ENCODE measurements at places on chromosomes 4 and X. TPM values are rescaled to one million over a fixed set of nuclear protein-coding genes. Genes with fewer than 3 reads are reported as not detected.

GRCh38 chr4:139664442-139664841 lies 1.2 kb upstream of the MGST2 start:
- no peak for DNase-seq

DNA sequence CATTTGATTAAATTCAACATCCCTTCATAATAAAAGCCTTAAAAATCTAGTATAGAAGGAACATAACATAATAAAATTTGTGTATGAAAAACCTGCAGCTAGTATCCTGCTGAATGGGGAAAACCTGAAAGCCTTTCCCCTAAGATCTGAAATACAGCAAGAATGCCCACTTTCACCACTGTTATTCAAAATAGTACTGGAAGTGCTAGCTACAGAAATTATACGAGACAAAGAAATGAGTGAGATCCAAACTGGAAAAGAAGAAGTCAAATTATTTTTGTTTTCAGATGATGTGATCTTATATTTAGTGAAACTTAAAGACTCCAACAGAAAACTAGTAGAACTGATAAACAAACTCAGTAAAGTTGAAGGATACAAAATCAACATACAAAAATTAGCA lies 152.9 kb downstream of the RTL3 start:
- DNase-seq, result no peak

GRCh38 chrX:29488919-29489318 lies 726.4 kb upstream of the MAGEB2 start:
- DNase-seq, result no peak

DNA sequence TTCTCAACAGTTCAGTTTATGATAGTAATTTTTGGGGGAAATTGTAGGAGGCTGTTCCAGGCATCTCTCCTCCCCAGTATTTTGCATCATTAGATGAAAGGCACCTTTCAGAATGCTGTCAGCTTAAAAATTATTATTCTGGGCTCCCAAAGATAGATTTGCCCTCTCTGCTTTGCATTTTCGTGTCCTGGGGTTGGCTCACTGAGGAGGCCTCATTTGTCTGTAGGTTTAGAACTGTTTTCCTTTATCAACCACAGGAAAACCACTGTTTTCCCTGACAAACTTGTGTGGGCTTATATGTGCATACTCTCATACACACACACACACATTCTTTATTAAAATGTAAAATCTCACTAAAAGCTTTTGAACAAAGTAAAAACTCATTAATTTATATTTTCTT lies 197.2 kb upstream of the VCX3A start:
- no peak for DNase-seq

DNA sequence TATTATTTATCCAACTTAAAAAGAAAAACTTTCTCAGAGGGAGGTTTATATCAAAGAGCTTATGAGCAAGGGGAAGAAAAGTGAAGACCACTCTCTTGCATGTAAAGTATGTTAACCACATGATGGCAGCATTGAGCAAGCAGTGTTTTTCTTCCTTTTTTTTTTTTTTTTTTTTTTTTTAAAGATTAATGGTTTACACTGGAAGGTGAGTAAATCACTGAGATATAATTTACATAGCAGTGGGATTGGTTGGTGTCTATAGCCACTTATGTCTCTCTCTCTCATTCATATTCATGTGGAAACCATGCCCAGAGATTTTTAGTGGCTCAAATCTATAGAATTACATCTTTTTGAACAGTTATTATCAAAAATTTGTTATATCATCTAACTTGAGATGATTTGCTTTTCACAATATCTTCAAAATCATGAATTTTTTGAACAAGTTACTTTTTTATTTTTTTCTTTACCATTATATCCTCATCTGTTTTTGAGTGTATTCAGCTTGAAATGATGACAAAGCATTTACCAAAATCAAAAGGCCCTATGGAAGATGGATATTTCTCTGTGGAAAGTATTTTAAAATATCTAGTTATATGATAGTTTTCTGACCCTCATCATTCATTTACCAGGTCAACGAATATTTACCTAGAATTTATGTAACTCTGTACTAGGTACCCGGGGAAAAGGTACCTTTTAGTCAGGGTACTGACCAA lies 31.6 kb downstream of the MTHFD2L start:
- DNase-seq, result no peak

DNA sequence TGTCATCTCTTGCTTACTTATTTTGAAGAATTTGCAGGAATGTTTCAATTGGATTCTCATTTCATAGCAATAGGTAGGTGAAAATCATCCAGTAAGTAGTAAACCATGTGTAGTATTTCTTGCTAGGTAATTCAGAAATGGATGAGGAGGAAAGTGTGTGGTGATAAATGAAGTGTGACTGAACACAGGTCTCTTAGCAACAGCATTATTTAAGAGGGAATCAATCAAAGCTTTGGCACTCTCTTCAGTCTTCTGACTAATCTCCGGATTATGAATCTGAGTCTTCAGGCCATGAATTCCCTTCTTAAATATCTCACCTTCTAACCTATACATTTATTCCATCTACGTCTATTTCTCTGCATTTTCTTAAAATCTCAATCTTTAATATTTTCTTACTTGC lies 55.8 kb upstream of the ARHGAP24 start:
- no peak for DNase-seq

Gene SPANXA1
- not detected for total RNA-seq

Gene SOD3
- 0.32 TPM for total RNA-seq

All from neural crest cell (in vitro differentiated cells).